ENCODE measurements at places on chromosomes 6 and 20.

DNA sequence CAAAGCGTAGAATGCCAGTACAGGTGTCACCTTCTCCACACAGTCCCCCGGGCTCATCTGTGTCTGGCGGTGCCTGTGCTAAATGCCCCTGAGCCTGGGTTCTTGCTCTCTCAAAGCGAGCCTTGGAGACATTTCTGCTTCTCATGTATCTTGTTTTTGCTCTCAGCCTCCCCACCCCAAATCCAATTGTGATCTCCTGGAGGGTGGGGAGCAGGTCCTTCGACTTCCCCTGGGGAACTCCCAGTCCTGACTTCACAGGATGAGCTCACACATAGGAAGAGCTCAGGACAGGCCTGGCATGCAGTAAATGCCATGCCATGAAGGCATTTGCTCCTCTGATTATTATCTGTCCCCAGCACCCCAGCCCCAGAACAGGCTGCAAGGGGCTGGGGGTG, 58.1 kb downstream of the NOL4L start:
- DNase-seq, result no peak

DNA sequence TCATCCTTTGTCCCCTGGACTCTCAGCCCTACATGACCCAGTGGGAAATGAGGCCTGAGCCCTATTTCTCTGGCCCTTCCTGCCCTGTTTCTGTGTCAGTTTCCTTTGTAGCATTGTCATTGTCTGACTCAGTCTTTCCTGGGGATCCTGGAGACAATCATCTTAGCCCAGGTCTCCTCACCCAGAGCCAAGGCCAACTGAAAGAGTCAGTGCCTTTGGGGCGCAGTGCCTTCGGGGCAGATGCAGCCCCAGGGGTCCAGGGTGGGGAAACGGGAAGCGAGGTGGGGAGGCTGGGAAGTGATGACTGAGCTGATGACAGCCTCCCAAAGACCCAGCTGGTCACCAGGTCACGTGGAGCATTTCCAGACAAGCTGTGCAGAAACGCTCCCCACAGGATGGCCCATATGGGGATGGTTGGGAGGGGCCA, 93.3 kb upstream of the SULF2 start:
- DNase-seq, result no peak

GRCh38 chr6:35302604-35303241, 5.1 kb downstream of the DEF6 start:
- DNase-seq, result peak; percentile 90

GRCh38 chr6:134288538-134289203, 29.2 kb downstream of the SGK1 start:
- DNase-seq, result no peak

DNA sequence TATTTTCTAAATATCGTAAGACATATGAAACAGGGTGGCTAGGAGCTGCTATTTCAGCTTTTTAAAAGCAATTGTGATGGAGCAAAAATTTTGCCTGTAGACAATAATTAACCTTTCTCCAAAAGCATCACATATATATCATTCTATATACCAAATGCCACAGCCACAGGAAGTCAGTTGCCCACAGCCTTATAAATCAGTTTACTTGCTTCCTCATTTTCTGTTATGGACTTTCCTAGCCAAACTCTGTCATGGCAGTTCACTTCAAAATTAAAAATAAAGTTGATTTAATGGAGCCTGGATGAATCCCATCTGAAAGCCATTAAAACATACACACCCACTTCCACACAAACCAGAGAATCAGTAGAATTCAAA, 93.4 kb upstream of the NHSL1 start:
- no peak for DNase-seq

GRCh38 chr6:84346372-84346771, 118.9 kb upstream of the CEP162 start:
- DNase-seq, result no peak

DNA sequence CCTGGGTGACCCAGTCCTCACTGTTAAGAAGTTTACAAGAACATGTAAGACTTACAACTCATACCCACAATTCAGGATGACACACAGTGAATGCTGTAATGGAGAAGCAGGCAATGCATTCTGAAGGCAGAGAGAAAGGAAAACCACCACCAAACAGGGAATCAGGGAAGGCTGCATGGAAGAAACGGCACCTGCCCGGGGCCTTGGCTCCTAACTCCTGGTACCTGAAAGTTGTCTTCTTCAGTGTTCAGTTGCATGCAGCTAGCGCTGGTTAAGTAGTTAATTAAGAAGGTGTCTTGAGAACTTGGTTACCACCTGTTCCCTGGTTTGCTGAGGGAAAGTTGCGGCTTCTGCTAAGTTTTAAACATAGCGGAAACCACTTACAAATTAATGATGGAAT, 57.2 kb downstream of the GPR6 start:
- DNase-seq, result no peak

DNA sequence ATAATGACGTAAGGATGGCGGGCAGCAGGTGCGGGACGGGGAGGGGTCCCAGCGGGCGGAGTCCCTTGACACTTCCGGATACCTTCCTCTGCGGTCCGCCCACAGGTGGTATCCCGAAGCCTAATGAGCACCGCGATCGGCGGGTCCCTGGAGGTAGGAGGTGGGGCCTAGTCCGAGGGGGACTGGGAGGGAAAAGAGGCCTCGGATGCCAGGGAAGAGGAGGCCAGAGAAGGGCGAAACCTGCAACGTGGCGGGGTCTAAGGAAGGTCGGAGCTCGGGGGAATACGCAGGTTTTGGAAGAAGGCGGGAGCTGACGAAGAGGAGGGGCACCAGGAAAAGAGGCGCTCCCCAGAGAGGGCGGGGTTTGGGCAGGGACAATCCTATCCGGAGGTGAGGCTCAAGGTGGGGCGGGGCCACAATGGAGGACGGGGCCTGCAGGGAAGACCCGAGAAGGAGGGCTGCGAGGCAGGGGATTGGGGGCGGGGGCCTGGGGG, 3.7 kb downstream of the PRSS16 start:
- DNase-seq, result peak; percentile 46

- DNase-seq, result no peak
These were observed 6.4 kb upstream of the TBXT start for GRCh38 chr6:166174031-166174430.

DNA sequence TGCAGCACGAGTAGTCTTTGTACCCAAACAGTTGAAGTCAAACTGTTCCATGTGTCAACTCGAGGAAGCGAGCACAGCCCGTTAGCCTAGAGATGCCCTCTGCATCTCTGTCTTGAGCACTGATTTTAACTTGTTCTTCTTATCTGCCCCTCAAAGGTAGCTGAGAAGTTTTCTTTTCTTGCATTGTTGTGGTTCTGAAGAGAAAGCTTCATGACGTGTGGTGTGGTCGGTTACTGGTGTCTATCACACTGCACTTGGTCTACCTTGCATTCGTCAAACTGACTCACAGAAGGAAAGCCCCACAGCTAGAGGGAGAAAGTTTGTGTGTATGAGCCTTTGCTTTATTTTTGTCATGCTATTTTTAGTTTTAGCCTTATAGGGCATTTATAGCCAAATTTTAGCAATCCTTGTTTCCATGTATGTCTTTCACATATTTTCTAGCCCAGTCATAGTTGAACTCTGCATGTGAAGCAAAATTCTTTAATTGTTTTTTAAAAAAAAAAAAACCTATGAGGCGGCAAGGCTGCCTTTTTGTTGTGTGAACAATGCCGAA, 115.1 kb downstream of the JAG1 start:
- peak; percentile 26 for DNase-seq

DNA sequence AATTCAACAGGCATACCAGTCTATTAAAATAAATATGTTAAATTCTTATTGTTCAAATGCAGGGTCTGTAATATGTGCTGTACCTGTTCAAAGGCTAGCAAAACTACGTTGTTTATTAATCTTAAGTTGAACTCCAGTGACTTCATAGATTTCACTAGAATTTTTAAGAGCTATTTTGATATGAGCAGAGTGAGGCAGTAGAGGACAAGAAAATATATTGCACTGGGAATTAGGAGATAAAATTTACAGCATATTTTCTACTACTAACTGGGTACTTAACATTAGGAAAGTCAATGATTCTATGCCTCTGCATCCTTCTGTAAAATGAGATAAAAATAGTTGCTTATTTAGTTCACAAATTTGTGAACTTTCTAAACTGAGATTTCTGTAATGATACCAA, 162.2 kb upstream of the BMP5 start:
- no peak for DNase-seq

DNA sequence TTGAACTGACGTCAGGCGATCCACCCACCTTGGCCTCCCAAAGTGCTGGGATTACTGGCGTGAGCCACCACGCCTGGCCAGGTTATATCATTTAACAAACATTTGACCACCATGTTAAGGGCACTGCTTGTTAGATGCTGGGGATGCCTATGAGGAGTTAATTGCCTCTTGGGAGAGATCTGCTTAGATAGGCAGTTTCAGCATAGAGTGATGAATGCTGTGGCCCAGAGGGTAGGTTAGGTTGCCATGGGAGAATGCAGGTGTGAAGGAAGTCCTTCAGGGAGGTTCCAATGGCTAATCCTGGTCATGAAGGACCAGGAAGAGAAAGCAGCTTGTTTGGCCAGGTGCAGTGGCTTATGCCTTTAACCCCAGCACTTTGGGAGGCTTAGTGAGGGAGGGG, 17.0 kb downstream of the PHF20 start:
- DNase-seq, result no peak

DNA sequence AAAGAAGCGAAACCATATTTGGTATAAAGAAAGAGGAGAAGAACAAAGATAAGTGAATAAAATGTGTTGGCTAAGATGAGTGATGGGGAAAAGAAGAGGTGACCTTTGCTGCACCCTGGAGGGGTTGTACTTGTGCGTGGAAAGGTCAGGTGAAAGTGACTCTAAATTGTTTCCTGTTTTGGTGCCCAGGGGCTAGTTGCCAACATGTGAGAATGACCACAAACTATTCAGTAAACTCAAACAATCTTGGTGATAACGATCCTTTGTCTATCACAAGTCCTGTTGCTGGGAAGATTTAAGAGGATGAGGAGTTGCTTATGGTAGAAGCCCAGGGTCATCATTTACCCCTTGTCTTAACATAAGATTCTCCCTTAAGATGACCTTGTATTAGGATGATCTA, 57.9 kb downstream of the ADGRF5 start:
- DNase-seq, result no peak

GRCh38 chr6:23441808-23442461, 684.1 kb upstream of the NRSN1 start:
- DNase-seq, result no peak

GRCh38 chr6:4543596-4543995, 232.6 kb upstream of the CDYL start:
- no peak for DNase-seq

GRCh38 chr6:70423189-70424134, 10.2 kb downstream of the FAM135A start:
- DNase-seq, result no peak

All from central memory CD4-positive, alpha-beta T cell (primary cell).